ENCODE measurements at places on chromosomes 11 and 22.

DNA sequence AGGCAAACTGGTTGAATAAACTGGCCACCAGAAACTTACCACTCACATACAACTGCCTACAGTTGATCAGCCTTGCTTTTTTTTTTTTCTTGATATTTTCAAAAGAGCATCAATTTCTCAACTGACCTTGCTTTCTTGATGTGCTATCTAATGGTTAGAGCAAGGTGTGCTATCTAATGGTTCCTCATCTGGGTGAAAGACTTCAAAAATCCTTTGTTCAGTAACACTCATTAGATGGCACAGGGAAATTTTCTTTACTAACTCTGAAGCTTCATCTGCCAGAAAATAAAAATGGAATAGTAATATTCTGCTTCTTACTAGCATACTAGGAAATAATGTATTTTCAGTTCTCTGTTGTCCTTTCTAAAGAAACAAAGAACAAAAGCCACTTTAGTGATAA, 51.2 kb upstream of the RAPSN start:
- H3K27me3 ChIP-seq, result no peaks in the 10 kb centered on the region
- peaks cover 19% of the 10 kb centered on the region for H3K36me3 ChIP-seq

- no peaks in the 10 kb centered on the region for H3K27me3 ChIP-seq
- peak overlapping the region; percentile 95 for H3K27ac ChIP-seq
- H3K36me3 ChIP-seq, result peaks cover 34% of the 10 kb centered on the region
- DNase-seq, result no peak
- H3K4me3 ChIP-seq, result no peak overlapping the region
These were observed 12.6 kb downstream of the PRSS23 start for GRCh38 chr11:86812981-86813380.

- H3K4me1 ChIP-seq, result no peaks in the 10 kb centered on the region
- DNase-seq, result no peak
- H3K4me3 ChIP-seq, result no peak overlapping the region
- no peak overlapping the region for H3K27ac ChIP-seq
- peaks cover 13% of the 10 kb centered on the region for H3K27me3 ChIP-seq
These were observed 1374.5 kb downstream of the BRD1 start for GRCh38 chr22:48453171-48453570.

DNA sequence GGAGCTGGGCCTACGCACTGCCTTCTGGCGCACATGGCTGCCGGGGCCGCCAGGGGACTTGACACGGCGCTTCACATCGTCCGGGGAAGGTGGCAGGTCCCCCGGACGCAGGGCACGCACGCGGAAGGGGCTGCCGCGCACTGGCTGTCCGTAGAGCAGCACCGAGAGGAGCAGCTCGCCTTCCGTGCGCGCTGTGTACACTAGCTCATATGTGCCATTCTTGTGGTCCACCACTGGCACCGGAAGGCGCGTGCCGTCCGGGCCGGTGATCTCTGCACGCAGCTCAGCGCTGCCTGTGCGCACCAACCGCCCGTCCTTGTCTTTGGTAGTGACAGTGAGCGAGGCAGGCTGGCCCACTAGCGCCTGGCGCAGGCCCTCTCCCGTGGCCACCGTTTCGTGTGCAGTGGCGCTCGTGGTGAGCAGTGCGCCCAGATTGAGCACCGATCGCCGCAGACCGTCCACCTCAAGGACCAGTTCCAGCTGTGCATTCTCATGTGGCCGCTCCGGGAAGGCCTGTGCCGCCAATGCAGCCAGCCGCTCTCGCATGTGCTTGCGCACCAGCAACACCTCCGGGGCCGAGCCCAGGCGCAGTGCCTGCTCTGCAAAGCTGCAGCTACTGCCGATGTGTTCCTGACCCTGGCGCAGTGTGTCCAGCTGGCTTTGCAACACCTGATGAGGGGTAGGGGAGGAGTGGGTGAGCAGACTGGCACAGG, 15.7 kb upstream of the HPX start:
- H3K27ac ChIP-seq, result no peak overlapping the region
- no peaks in the 10 kb centered on the region for H3K27me3 ChIP-seq
- peaks cover 9% of the 10 kb centered on the region for H3K36me3 ChIP-seq
- H3K4me3 ChIP-seq, result no peak overlapping the region
- no peak for DNase-seq

DNA sequence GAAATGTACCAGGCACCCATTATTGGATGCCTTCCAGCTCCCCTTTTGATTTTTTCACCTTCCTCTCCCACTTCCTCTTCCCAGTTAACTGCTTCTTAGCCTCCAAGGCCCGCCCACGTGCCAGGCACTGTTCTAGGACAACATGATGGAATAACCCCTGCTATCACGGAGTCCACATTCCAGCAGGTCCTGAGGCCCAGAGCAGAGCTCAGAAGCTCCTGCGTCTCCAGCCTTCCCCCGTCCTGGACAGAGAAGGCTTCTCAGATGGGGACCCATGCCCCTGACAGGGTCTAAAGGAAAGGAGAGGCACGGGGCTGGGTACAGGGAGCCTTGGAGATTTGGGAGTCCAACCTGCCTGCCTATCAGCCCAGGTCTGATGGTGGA, 29.1 kb downstream of the TRIM29 start:
- H3K4me3 ChIP-seq, result no peak overlapping the region
- no peak for DNase-seq
- H3K36me3 ChIP-seq, result no peaks in the 10 kb centered on the region
- H3K27me3 ChIP-seq, result peaks cover 16% of the 10 kb centered on the region
- H3K4me1 ChIP-seq, result no peaks in the 10 kb centered on the region

DNA sequence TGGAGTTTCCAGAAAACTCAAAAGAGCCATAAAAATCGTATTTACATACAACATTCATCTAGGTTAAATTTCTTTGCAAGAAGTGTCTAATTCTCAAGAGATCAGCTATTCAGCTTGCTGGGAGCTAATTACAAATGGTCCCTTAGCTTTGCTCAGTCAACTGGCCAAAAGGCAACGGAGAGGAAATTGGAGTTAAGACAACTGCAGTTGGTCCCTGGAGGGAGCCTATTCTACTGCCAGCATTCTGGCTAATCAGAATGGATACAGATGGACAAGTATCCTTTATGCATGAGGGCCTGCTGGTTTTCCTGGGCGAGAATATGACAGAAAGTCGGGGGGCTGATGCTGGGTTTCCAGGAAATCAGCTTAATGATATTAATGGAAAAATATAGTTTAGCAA, 45.5 kb downstream of the KCNJ1 start:
- H3K27me3 ChIP-seq, result no peaks in the 10 kb centered on the region
- no peaks in the 10 kb centered on the region for H3K36me3 ChIP-seq
- no peak overlapping the region for H3K27ac ChIP-seq
- H3K4me1 ChIP-seq, result no peaks in the 10 kb centered on the region
- no peak for DNase-seq
- H3K4me3 ChIP-seq, result no peak overlapping the region

- H3K27ac ChIP-seq, result no peak overlapping the region
- H3K4me3 ChIP-seq, result no peak overlapping the region
- DNase-seq, result no peak
- H3K36me3 ChIP-seq, result no peaks in the 10 kb centered on the region
- no peaks in the 10 kb centered on the region for H3K27me3 ChIP-seq
These were observed 73.4 kb downstream of the LINC01488 start for GRCh38 chr11:69554849-69555248.

- H3K27ac ChIP-seq, result no peak overlapping the region
- DNase-seq, result no peak
- H3K4me1 ChIP-seq, result no peaks in the 10 kb centered on the region
- no peaks in the 10 kb centered on the region for H3K36me3 ChIP-seq
These were observed 70.2 kb downstream of the CTTN start for GRCh38 chr11:70468256-70469195.

DNA sequence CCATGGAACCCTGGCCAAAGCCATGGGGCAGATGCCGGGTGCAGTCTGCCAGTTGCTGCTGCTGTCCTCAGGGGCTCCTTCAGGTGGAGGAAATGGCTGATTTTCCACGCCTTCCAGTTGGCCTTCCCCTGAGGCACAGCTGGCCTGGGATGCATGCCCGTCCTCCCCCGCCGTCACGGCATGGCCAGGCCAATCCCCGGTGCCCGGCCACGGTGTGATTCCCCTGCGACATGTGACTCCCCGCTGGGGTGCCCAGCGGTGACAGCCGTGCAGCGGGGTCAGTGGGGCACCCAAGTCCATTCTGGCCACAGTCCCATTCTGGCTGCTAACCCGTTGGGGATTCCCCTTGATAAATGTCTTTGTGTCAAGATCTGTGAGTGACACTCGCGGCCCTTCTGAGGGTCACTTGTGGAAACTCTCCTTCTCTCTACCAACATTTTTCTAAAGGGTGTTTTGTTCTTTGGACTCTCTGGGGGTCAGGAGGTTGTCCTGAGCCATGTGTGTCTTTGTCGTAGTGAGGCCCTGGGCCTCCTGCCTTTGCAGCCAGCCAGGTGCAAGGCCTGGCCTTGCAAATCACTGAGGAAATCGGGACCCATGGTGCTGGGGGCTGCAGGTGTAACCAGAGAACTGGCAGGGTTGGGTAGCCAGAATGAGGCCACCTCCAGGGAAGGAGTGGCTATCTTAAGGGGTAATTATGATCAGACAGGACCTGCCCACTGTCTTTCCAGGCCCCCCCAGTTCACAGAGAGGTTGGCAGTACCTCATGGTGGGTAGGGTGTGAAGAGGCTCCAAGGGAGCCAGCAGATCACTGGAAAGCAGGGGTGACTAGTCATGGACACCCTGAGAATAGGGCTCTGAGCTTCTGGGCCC, 37.1 kb downstream of the KCNQ1OT1 start:
- DNase-seq, result no peak
- peaks cover 8% of the 10 kb centered on the region for H3K4me1 ChIP-seq
- H3K27ac ChIP-seq, result no peak overlapping the region
- H3K36me3 ChIP-seq, result peaks cover 5% of the 10 kb centered on the region

GRCh38 chr11:61361237-61361740, 393 bp downstream of the CYB561A3 start:
- H3K4me1 ChIP-seq, result peaks cover 7% of the 10 kb centered on the region
- H3K27me3 ChIP-seq, result no peaks in the 10 kb centered on the region
- H3K27ac ChIP-seq, result peak overlapping the region; percentile 98

DNA sequence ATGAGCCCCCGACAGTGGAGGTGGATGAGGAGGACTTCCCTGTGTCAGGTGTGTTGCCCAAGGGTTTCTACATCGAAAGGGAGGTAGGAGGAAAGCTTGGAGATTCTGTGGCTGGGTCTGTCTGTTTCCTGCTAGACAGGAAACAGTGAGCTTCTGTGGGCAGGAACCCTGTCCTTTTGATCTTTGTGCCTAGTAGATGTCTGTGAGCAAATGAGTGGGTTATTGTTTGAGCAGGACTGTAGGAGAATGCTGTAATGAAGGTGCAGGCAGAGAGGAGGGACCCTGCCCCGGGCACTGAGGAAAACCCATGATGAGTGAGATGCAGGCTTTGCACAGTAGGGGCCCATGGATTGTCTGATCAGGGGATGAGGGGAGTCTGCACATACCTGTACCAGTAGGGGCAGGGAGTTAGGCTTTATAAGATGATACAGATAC, 14.0 kb downstream of the USP35 start:
- H3K27ac ChIP-seq, result no peak overlapping the region
- no peaks in the 10 kb centered on the region for H3K4me1 ChIP-seq
- no peak for DNase-seq
- H3K4me3 ChIP-seq, result no peak overlapping the region
- no peaks in the 10 kb centered on the region for H3K27me3 ChIP-seq

GRCh38 chr11:125953401-125953935, 7.6 kb downstream of the VSIG10L2 start:
- no peak for DNase-seq
- H3K4me1 ChIP-seq, result peaks cover 51% of the 10 kb centered on the region
- peak overlapping the region; percentile 62 for H3K27ac ChIP-seq
- no peaks in the 10 kb centered on the region for H3K27me3 ChIP-seq

DNA sequence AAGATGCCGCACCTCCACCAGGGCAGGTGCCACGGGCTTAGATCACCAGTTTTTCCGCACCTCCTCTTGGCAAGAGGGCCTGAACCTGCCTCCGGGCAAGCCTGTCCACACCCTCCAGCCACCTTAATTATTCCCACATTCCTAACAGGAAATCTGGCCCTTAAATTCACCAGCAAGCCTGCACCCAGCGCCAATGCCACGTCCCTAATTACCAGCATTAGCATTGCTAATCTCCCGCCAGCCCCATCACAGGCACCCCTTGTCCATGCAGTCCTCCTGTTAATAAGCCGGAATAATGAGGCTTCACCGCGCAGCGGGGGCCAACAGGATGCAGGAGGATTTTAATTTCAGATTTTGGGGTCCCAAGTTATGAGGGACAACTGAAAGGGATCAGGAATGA, 69.7 kb downstream of the PHF21B start:
- H3K36me3 ChIP-seq, result no peaks in the 10 kb centered on the region
- H3K4me1 ChIP-seq, result no peaks in the 10 kb centered on the region
- H3K4me3 ChIP-seq, result no peak overlapping the region
- H3K27me3 ChIP-seq, result no peaks in the 10 kb centered on the region
- DNase-seq, result no peak

DNA sequence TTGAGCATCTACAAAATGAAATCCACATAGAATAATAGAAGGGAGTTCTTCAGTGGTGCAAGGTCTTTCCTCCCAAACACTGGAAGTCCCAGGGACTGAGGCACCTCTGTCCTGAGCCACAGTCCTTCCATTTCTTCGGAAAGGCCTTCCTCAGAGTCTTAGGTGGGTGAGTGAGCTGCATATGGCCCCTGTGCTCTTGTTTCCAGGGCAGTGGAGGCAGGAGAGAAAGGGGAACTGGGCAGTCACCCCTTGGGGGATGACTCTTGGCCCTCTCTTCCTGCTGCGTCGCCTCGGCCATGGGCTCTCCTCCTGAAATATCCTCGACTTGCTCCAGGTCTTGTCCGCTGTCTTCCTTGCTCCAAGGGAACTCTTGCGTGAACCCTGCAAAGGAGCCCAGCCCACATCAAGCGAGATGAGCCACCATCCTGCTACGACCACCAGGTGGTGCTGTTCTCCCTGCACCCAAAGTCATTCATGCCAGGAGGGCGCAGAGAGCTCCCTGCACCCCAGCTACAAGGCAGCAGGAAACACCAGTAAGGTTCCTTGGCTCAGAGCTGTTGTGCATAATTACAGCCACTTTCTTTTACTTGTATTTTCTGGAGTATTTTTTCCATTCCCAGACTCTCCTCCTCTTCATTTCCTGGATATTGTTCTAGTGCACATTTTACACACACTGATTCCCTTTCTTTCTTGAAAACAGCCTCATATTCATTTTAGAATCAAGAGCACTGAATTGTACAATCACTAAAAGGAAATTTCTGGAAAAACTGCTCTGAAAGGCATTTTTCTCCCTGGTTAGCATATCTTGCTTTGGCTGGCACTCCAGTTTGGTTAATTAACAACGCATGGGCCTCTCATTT, 397.8 kb downstream of the OPCML start:
- no peak overlapping the region for H3K4me3 ChIP-seq
- no peaks in the 10 kb centered on the region for H3K36me3 ChIP-seq
- H3K27ac ChIP-seq, result no peak overlapping the region
- H3K4me1 ChIP-seq, result no peaks in the 10 kb centered on the region
